ENCODE measurements at places on chromosomes 1 and 21.

DNA sequence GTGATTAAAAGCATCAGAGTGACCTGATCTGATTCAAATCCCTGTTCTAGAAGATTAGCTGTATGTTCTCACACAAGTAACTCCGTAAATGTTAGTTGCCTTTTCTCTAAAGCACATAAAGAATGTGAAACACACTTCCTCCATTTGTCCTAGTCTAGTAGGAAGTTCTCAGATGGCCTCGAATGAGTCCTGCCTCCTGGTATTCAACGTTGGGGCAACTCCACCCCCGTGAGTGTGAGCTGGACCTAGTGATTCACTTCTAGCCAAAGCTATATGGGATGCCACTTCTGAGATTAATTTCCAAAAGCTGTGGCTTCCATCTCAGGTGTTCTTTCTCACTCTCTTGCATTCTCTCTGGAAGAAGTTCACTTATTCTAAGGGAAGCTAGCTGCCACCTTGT is 267.6 kb downstream of the GPATCH2 start:
- DNase-seq, result no peak

DNA sequence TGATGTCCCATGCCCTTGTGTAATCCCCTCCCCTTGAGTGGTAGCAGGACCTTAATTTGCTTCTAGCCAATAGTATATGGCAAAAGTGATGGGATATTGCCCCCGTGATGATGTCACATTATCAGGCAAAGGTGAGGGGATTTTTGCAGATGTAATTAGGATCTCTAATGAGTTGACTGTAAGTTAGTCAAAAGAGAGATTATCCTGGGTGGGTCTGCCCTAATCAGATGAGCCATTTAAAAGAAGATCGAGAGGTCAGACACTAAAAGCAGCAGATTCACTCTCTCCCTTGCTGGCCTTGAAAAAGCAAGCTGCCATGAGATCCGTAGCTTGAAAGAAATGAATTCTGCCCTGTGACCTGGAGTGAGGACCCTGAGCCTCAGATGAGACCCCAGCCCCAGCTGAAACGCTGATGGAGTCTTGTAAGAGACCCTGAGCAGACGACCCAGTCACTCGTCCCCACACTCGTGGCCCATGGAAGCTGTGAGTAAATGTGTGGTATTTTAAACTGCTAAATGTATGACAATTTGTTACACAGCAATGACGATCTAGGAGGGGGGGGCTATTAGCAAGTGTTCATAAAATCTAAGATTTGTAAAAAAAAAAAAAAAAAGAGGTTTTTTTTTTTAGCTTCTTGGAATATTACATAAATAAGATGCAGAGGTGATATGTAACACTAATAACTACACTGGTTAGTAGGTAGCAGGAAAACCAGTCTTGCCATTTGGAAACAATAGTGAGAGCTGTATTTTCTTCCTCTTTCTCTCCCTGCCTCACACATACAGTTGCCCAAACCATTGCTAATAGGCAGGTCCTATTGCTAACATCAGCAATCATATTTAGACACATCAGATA is 50.3 kb upstream of the TARBP1 start:
- no peak for DNase-seq

- no peak for DNase-seq
Observed at GRCh38 chr1:107704911-107705310, 260.1 kb downstream of the VAV3 start.

GRCh38 chr1:154767315-154768240 is 102.5 kb downstream of the KCNN3 start:
- no peak for DNase-seq

- DNase-seq, result no peak
Observed at GRCh38 chr1:195715652-195716051, 892.6 kb downstream of the KCNT2 start.

DNA sequence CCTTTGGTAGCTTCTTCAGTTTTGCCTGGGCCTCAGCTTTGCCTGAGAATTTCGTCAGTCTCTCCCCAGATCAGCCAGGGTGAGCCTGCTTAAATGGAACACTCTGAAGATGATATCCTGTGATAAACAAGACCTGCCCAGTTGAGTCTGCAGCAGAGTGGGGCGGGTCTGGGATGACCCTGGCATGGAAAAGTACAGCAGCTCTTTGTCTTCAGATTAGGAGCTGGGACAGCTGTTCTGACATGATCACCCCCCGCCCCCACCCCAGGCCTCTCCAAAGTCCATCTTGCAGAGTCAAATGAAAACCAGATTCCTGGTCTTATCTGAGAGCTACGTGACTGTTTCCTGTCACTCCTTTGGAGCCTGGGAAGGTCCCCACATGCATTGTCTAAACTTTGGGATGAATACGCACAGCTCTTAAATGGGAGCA is 2.2 kb upstream of the TMEM51 start:
- DNase-seq, result no peak

GRCh38 chr1:181413836-181414235 is 69.5 kb upstream of the CACNA1E start:
- no peak for DNase-seq

- DNase-seq, result no peak
Observed at GRCh38 chr1:101299710-101300109, 62.9 kb downstream of the S1PR1 start.

DNA sequence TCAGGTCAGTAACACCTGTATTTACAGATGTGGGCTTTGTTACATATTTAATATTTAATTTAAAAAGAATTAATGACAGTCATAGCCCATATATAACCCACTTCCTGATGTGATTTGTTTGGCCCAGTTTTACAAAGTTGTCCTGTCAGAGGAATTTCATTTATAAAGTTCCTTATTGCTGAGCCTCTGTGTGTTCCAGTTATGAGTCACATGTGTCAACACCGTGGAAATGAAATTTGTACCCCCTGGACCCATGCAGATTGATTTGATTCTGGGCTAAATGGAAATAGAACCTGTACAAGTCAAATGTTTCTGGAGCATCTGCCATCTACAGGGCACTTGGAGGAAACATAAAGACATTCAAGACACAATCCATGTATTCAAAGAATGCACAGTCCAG is 149.2 kb downstream of the CACNA1E start:
- DNase-seq, result no peak

DNA sequence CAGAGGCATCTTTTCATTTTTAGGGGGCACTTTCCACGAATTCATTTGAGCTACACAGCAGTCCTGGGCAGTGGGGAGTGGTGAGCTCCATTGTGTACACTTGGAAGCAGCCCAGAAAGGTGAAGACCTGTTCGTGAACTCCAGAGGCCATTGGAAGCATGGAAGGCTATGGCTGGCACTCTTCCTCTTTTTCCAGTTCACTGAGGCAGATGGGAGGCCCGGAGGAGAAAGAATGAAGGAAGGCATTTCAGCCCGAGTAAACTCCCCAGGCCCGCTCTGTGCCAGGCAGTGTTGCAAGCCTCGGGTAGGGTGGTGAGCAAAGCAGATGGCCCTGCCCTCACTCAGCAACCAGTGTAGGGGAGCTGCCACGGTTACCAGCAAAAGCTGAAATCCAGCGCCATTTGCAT is 673 bp upstream of the DHCR24 start:
- DNase-seq, result no peak

- no peak for DNase-seq
Observed at GRCh38 chr1:182608845-182609610, 4.8 kb upstream of the RGS16 start.

- DNase-seq, result no peak
Observed at GRCh38 chr1:58818075-58818474, 34.2 kb upstream of the JUN start.

GRCh38 chr1:97160818-97161217 is 439.2 kb downstream of the PTBP2 start:
- no peak for DNase-seq

DNA sequence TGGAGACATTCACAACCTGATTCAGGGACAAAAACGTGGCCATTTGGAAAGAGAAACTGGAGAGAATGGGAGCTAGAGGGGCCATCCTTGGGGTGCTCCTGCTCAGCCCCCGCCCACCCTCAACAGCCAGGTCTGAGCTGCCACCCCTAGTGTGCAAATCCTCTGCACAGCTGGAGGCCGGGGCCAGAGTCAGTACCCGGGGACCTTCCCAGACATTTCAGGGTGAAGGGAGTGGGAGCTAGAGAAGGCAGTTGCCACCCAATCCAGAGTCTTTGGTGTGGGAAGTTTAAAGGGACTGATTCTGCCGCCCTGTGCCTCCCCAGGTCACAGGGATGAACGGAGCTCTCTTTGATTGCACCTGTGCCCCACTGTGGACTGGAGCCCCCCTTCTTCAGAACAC is 397.4 kb downstream of the MATN1 start:
- DNase-seq, result no peak

DNA sequence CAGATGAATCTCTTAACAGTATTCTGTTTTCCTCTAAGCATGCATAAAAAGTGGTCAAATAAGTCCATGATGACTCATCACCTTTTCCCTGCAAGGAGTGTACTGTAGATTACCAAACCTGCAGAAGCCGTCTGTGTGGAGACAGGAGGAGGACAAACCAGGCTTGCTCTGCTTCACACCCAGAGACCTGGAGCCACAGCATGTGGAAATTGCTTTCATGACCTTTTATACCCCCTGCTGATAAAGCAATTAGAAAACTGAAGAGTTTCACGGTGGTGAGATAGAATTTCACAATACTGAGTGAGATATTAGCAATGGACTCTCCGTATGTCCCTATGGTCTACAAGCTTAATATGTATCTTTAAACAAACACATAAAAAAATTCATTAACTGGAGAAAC is 9.4 kb downstream of the CORT start:
- no peak for DNase-seq

DNA sequence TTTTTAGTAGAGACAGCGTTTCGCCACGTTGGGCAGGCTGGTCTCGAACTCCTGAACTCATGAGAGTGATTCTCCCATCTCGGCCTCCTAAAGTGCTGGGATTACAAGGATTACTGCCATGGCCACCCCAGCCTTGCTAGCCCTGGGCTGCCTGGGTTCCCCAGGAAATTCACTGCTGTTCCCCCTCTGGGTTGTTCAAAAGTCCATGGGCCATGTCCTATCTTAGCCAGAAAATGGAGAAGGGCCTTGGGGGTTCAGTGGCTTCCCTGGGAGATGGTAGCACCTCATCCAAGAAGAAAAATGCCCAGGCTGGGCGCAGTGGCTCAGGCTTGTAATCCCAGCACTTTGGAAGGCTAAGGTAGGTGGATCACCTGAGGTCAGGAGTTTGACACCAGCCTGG is 20.9 kb downstream of the SLC26A9 start:
- no peak for DNase-seq

GRCh38 chr1:30758785-30759380 is 1.3 kb upstream of the LAPTM5 start:
- DNase-seq, result no peak

DNA sequence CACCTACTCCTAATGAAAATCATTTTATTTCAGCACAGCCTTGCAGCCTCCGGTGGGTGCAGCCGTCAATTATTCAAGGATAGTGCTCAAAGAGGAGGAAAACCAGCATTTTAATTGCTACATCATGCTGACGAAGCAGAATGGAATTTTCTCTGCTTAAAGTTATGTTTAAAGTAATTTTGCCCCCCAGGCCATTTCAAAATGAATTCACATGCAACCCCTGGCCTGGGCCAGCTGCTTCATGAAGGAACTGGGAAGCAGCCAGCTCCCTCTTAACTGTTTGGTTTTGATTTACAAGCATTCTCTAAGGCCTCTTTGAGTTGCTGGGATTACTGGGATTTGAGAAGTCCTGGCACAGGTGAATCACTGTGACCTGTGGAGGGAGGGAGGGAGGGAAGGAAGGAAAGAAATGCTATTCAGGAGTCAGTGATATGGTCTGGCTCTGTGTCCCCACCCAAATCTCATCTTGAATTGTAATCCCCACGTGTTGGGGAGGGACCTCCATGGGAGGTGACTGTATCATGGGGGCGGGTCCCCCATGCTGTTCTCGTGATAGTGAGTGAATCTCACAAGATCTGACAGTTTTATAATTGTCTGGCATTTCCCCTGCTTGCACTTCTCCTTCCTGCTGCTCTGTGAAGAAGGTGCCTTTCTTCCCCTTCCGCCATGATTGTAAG is 66.0 kb downstream of the PGBD5 start:
- no peak for DNase-seq
